Amniotic stem cell (primary cell): ENCODE measurements at places on chromosomes 6 and 20.

GRCh38 chr20:6311841-6312655, 189.2 kb upstream of the FERMT1 start:
- no peak for DNase-seq

GRCh38 chr20:48919882-48920526, 1.5 kb upstream of the ARFGEF2 start:
- DNase-seq: no peak

DNA sequence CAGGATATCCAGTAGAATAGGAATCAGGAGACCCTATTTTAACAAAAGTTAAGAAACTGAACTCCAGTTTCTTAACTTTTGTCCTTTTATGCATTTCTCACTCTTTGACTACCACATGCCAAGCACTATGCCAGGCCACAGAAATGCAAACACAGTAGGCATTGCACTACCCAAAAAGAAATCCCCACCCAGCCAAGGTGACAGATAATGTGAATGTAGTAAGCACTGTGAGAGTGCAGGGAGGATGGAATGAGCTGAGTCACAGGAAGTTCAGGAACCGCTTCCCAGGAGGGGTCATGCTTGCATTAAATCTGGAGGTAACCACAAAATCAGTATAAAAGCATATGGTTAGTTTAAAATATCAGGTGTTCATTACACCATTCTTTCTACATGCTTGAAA, 20.1 kb upstream of the FAM83C start:
- DNase-seq: peak; percentile 54

DNA sequence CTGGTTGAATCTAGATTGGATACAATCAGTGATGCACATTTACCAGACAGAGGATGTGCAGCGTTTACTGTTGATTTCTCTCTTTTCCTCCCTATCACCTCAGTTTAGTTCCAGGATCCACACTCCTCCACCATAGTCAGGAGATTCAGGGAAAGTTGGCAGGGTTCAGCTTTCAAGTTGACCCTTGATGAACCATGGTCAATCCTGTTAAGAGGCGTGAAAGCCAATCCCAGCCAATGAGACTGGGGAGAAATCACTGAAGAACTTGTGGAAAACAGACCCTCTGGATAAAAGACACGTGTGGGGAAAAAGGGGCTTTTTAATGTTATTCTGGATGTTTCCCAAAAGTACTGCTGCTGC, 19.2 kb upstream of the SCP2D1 start:
- DNase-seq: no peak

DNA sequence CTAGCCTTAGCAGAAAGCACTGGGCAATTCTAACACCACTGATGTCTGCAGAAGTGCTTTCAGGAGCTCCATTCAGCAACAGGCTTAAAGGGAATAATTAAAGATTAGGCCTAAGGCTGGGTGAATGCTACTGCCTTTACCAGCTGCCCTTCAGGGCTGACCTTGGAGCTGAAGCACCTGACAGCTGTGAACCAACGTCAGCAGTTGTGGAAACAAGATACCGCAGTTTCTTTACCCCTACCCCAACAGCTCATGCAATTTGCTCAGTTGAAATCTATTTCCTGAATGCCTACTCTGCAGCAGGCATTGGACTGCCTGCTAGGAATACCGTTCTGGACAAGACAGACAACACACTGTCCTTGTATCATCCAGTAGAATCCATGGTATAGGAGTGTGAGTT, 51.5 kb upstream of the ADTRP start:
- DNase-seq: no peak

- no peak for DNase-seq
These were observed 33.4 kb upstream of the AAR2 start for GRCh38 chr20:36202891-36203338.

GRCh38 chr6:29465279-29465678, 8.3 kb downstream of the OR2H1 start:
- no peak for DNase-seq

DNA sequence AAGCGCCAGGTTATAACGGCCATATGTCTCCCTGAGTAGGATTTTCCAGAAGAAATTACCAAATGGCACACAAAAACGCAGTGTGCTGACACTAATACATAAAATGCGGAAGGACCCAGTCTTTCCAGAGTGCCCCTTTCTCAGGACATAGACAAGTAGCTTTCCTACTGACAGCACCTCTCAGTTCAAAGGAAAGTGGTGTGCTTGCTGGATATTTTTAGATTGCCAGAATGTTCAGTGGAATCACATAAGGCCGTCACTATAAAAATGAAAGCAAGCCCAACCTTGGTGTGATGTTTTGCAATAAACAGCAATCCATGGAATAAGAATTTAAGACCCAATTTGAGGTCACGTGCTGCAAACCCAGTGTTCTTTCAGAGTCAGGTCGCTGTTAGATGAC, 135.5 kb upstream of the AGPAT4 start:
- no peak for DNase-seq

DNA sequence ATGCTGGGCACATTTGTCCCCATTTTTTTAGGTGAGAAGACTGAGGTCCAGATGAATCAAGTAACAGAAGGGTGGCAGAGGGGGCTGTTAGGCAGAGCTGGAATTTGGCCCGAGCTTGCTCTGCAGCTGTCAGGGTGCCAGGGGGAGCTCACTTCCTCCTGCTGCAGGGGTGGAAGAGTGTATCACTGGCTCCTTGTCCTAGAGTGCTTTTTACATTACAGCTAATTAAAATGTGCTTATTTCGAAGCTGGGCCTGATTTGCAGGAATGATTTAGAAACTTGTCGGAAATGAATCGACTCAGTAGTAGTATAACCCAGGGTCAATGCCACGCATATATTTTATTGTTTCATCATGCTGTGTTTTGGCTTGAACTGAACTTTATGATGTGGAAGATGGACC, 11.1 kb downstream of the TOX2 start:
- DNase-seq: peak; percentile 21

- no peak for DNase-seq
These were observed 481 bp downstream of the ZNF133 start for GRCh38 chr20:18288749-18289267.

DNA sequence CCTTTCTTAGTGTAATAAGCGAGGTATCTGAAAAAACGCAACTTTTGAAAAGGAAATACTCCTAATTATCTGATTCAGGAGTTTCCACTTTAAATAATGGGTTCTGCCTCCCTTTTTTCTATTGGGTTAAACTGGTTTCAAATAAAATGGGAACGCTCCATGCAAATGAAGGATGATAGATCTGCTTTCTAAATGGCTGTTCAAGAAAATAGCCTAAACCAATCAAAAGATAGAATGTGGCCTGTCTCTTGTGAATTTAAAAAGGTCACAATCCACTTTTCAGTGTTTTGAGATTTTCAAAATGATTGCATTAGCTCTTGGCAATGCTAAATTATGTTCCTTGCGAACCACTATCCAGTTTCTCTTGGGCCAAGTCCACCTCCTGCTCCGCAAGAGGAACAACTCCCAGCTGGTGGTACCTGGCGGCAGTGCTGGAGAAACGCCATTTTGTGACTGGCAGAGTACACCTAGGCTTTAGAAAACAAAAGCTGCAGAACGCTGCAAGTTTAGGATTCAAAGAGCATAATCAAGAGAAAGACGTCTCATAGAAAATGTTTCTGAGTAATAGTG, 56.7 kb downstream of the TRIM38 start:
- DNase-seq: no peak
